ENCODE measurements at places on chromosomes 16 and 17.

DNA sequence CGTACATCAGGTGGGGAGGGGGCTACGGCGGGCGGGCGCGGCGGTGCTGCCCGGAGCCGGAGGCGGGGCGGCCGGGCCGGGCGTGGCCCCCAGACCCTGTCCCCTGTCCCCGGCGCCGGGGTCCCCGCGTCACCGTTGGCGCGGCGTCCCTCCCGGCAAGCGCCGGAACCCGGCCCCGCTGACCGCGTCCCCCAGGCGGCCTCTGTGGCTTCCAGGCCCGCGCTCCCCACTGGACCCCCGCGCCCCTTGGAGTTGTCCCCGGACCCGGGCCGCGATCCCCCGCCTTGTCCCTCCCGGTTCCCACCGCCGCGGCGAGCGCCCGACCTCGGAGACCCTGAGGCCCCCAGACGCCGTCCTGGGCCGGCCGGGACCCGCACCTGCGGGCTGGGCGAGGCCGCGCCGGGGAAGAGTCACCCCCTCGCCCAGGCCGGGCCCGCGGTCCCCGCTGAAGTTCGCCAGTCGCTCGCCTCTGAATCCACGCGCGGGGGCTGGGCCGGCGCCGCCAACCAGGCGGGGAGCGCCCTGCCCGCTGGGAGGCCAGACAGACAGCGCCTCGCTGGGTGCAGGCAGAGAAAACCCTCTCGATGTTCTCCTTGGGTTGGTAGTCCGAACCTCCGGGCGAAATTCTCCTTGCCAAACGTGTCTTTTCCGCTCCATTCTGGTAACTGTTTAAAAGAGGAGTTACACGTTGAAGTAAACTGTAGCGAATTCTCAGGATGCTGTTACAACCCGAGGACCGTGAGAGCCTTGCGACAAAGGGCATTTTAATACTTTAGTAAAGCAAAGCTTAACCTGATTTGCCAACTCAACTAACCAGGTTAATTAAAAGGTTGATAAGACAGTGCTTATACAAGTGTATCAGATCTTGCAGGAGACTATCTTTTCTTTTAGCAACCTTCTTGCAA, 761 bp downstream of the GAN start:
- DNase-seq = peak; percentile 29

DNA sequence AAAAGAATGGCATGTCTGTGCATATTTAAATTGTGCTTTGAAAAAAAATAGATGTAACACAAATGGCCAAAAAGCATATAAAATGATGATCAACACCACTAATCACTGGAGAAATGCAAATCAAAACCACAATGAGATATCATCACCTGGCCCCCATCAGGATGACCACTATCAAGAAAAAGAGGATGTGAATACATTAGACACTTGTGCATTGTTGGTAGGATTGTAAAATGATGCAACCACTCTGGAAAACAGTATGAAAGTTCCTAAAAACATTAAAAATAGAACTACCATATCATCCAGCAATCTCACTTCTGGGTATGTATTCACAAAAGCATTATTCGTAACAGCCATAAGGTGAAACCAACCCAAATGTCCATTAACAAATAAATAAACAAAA, 91.5 kb downstream of the SPAG9 start:
- no peak for DNase-seq

- DNase-seq = no peak
These were observed 170.5 kb downstream of the TANC2 start for GRCh38 chr17:63136369-63137012.

DNA sequence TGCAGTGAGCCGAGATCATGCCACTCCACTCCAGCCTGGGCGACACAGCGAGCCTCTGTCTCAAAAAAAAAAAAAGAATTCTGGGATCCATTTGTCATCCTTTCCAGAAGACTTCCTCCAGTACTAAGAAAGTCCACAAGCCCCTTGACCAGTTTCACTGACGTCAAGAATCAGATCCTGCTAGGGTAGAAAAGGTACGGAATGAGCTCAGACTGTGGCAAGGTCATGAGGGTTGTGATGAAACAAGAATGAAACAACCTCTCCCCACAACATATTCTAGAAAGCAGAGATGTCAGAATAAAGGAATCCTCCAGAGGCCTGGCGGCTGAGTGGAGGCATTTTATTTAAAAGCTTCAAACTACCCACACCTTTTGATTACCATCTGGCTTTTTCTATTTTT, 29.9 kb downstream of the TRAF4 start:
- DNase-seq = no peak

Data from right lung (tissue), 10 donors.